ENCODE measurements at places on chromosomes 6 and 20. TPM values are rescaled to one million over a fixed set of nuclear protein-coding genes. Genes with fewer than 3 reads are reported as not detected.

DNA sequence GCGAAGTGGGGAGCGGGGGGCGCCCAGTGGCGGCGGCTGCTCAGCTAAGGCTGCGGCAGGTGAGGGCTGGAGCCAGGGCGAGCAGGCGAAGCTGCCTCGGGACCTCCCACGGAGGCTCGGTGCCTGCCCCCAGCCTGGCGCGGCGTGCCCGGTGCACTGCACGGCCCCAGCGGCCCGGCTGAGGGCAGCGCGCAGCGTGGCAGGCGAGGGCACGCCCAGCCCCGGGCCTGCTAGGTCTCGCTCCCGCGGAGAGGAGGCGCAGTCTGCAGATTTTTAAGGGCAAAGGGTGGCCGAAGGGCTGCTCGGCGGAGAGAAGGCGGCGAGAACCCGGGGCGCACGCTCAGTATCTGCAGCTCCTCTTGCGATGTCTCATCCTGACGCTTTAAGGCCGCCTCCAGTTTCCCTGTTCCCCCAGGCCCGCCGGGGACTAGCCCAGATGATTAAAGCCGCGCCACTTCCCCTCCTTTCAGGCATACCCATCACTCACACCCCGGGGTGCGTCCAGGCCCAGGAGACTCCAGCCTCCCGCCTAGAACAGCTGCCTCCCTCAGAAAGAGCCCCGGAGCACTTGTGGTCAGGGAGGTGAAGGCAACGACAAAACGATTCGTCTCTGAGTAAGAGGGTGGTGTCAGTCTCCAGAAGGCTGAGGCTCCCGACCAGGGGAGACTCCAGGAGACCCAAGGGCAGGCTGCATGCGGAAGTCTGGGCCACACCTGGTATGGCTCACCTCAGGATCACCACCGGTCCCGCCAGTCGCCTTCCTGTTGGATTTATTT, at the start of gene FERMT1:
FERMT1 (minus strand) TSS at position 158 of the 776 bp plus-strand sequence. CDS start 3,476 bp downstream, outside the sequence.
- peak; percentile 58 for DNase-seq

GRCh38 chr20:63594043-63594561, 20.1 kb upstream of the HELZ2 start:
- DNase-seq, result no peak

GRCh38 chr6:53794137-53794719, 577 bp upstream of the LRRC1 start:
- DNase-seq, result peak; percentile 81

- no peak for DNase-seq
These were observed 60.9 kb downstream of the RPRD1B start for GRCh38 chr20:38094373-38094891.

- DNase-seq, result no peak
These were observed 16.9 kb upstream of the THEMIS start for GRCh38 chr6:127917766-127918165.

DNA sequence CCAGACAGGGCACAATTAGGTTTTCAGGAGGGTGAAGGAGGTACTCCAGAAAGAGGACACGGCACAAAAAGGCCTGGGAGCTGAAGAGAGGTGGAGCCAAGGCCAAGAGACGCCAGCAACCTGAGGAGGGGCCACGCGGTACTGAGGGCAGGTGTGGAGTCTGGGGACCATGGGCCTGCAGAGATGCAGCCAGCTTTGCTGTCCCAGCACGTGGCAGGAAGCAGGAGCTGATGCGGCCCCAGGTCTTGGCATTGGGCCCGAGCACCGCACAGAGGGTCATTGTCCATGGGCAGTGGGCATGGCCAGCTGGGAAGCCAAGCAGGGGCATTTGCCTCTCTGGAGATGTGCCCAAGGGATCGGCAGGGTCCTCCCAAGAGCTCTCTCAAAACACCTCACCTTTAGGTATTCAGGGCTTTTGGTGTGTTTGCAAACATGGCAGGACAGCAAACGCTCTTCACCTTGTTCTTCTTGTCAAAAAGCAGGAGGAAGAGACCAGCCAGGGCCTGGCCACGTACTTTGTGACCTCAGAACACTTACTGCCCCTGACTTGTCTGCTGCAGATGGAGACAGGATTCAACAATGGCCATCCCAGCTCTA, 1.4 kb upstream of the BPIFB1 start:
- DNase-seq, result peak; percentile 22

DNA sequence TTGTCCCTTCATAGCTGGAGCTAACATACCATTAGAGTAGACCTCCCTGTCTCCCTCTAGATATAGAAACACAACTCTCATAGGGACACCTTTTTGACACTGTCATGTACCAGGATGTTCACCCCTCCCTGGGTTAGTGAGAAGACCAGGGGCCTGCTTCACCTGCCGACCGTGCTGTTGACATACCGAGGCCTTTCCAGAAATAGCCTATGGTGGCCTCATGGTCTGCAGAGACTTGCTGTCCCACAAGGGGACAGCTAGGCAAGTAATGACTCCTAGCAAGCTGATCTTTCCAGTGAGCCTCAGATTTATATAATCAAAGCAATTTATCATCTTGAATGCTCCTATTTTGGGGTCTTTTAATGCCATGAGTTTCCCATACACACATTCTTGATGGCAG, 15.0 kb downstream of the ZDHHC14 start:
- no peak for DNase-seq

DNA sequence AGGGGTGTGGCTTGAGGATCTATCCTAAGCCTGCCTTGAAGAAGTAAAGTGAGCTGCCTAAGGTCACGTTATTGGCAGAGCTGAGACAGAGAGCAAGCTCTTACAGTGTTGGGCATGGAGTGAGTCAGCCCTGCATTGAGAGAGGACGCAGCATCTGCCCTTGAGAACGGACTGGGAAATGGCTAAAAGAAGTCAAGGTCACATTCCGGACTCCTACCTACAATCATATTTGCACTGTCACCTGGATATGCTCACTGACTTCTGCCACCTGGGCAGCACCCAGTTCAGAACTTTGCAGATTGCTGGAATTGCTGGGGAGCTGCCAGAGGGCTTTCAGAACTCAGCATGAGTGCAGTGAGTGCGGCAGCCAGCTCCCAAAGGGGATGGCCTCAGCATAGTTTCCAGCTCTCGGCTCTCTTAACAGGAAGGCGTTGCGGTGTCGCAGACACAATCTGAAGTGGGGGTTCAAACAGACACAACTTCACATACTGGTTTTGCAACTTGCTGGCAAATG, 199.3 kb upstream of the SGK1 start:
- DNase-seq, result peak; percentile 58

DNA sequence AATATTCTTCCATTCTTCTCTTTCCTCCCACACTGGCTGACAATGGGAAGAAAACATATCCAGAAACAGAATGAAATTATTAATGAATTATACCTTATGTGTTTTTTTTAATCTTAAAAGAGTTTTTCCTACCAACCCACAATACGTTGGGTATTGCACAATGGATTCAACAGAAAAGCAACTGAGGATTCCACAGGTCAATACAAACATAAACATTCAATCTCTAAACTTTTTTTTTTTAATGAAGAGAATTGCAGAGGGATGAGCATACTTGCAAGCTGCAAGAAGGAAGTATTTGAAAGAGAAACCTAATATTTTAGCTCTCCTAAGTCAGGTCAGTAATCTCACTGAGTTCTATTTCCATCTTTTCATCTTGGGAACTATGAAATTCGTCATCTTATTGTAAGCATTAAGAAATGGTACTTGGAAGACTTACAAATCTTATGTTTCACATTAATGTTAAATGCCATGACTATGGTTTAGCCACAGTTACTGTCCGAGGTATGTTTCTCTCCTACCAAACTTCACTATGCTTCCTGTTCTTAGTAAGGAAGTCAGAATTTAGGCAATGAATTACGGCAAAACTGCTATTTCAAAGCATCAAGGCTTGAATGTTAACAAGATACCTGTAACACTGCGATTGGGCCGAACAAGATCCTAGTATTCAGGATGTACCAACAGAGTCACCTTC, 100.8 kb downstream of the HIVEP2 start:
- no peak for DNase-seq

GRCh38 chr6:105994591-105995390, 91.3 kb upstream of the PRDM1 start:
- peak; percentile 66 for DNase-seq

GRCh38 chr20:1469925-1470571, 3.4 kb upstream of the NSFL1C start:
- DNase-seq, result peak; percentile 74

- no peak for DNase-seq
These were observed 88.5 kb upstream of the PTPN1 start for GRCh38 chr20:50421356-50422340.

DNA sequence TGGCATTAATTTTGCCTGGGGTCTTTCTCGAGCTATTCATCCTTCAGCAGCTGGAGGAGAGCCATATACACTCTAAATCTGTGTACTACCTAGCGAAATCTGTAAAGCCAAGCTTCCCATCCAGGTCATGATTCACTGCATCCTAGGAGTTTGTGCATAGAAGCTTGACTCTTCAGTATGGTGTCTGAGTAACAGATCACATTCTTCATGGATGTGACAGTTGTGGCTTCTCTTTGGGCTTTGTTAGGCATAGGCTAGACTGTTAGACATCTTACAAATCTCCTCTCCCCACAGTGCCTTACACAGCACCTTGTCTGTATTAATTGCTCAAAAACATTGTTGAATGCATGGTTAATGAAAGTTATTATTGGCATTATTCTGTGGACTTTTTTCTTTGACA, 177.0 kb downstream of the EYA4 start:
- DNase-seq, result no peak

DNA sequence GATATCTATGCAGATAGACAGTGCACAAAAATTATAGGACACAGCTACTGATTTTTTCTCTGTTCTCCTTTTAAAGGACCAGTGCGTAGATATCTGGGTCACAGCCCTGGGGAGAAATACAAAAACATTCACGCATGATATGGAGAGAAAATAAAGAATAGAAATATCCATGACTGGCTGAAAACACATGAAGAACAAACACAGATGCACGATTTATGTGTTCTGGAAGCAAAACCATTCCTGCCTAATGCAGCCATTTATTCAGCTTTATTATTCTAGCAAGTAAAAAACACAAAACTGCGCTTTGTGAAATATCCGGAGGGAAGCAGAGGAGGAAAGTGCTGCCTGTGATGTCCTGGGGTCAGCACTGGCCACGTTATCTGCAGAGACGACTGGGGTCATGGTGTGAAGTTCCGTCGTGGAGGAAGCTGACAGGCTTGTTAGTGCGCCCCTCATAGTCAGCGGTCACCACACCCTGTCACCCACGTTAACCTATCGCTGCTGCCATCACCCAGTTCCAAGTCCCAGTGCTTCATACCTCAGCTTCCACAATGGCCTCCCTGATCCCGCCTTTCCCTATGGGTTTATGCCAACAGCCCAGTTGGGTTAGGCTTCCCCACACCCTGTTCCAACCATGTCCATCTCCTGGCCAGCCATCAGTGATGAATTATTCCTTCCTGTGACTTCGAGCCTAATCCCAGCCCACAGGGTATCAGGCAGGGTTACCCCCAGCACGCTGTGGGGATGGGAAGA, 86.6 kb upstream of the RPS6KA2 start:
- DNase-seq, result no peak

DNA sequence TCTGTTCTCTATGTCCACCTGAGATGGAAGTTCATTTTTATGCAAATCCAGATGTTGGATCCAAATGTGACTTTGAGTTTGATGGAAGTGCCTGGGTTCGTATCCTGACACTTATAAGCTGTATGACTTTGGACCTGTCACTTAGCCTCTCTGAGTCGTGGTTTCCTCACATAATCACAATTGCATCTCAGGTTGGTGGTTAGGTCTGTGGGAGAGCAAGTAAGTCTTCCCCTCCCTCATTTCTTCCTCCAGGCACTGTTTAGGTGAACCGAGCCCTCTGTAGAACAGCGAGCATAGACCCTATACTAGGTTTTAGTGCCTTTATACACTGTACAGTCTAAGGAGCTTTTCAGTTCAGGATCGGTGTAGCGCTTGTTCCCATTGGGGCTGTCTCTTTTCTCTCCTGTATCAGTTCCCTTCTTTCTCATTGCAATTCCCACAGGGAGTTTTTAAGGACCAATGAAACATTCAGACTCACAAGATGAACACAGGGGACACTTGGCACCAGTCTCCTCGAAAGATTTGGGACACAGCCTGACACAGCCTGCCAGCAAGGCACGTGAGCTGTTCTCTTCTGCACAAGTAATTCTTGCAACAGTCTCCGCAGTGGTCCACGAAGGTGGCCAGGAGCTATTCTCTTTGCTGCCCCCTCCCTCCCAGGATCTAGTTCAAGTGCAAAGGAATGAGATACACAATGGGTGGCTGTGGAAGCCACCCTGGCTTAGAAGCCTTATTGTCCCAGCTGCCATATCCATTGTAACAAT, 11.8 kb downstream of the TOX2 start:
- DNase-seq, result no peak

DNA sequence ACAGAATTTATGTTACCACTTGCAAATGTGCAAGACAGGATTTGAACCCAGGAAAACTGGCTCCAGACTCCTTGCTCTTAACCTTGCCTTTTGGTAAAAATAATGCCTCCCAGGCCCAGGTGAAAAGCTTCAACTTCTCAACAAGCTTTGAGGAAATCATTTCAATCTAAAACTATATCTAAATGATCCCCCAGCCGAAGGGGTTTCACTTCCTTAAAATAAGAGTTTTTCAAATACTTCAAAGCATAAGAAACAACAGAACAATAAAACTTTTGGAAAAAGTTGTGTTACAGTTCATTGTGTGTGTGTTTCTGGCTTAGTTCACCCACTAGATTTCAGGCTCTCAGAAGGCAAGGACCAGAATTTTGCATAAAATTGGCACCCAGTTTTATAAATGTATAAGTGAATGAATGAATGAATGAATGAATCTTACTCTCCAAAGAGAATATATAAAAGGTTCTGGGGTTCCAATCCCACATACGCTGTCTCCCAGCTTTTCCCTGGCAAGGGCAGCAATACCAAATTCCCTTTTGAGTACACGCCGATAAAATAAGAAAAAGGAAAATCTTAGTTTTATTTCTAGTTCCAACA, 5.4 kb downstream of the OR2H2 start:
- DNase-seq, result no peak

Gene PROKR2
- not detected for total RNA-seq

Gene MEP1A
- total RNA-seq, result not detected

Gene EYS
- 1.0 TPM for total RNA-seq

Gene CCDC170
- total RNA-seq, result 4.1 TPM

Gene PRL
- total RNA-seq, result not detected

Gene PABPC1L
- 6.4 TPM for total RNA-seq

Gene SMPDL3A
- total RNA-seq, result 11.3 TPM

Gene ZGPAT
- total RNA-seq, result 14.1 TPM

All from tongue (tissue), 3 donors.